Ovary (tissue), 10 donors: ENCODE measurements at places on chromosomes 5 and 9. TPM values are rescaled to one million over a fixed set of nuclear protein-coding genes. Genes with fewer than 3 reads are reported as not detected.

Gene OSTF1
- 20.0 TPM for total RNA-seq

Gene ZNF366
- total RNA-seq, result 3.5 TPM

Gene BDP1
- 41.6 TPM for total RNA-seq

Gene SARDH
- total RNA-seq, result 10.0 TPM

GRCh38 chr9:18371141-18371540 is 102.8 kb upstream of the ADAMTSL1 start:
- no peaks in the 10 kb centered on the region for H3K27me3 ChIP-seq
- H3K27ac ChIP-seq, result no peak overlapping the region
- H3K4me1 ChIP-seq, result no peaks in the 10 kb centered on the region
- no peak for DNase-seq

DNA sequence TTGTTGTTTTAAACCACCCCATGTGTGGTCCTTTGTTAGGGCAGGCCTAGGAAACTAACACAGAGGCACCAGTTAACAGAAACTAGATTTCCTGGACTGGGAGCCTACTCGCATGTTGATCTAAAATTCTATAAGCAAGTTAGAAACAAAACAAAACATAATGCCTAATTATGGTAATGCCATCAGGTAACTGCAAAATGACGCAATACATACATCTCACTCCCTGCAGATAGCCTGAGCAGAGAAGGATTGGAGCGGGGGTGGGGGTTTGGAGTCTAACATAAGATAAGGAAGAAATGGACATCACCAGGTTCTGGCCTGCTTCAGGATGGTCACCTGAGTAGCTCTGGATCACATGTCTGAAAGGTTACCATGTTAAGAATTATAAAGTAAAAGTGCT is 113.4 kb upstream of the CTSL start:
- no peak overlapping the region for H3K4me3 ChIP-seq
- no peaks in the 10 kb centered on the region for H3K36me3 ChIP-seq
- no peaks in the 10 kb centered on the region for H3K27me3 ChIP-seq
- H3K27ac ChIP-seq, result no peak overlapping the region
- peaks cover 11% of the 10 kb centered on the region for H3K4me1 ChIP-seq
- DNase-seq, result no peak

- H3K36me3 ChIP-seq, result no peaks in the 10 kb centered on the region
- H3K27me3 ChIP-seq, result no peaks in the 10 kb centered on the region
- no peak overlapping the region for H3K4me3 ChIP-seq
- no peak for DNase-seq
These were observed 7.1 kb downstream of the SPARC start for GRCh38 chr5:151679421-151680155.

DNA sequence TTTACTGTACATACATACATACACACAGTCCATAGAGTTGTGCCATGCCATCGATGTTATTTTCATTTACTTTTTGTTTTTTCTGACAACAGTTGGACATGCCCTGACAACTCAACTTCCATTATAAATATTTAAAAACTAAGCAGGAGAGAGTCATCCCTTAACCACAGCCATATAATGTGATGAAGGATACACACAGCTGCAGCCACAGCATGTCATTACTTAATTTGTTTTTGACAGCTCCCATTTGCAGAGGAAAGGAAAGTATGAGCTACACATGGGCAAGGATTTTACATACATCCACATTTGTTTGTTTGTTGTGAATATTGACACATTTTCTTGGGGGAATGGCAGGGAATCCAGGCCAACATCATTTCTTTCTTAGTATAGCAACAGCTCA is 91.5 kb upstream of the TUT7 start:
- H3K27me3 ChIP-seq, result no peaks in the 10 kb centered on the region
- no peaks in the 10 kb centered on the region for H3K4me1 ChIP-seq
- no peaks in the 10 kb centered on the region for H3K36me3 ChIP-seq
- H3K4me3 ChIP-seq, result no peak overlapping the region
- DNase-seq, result no peak

DNA sequence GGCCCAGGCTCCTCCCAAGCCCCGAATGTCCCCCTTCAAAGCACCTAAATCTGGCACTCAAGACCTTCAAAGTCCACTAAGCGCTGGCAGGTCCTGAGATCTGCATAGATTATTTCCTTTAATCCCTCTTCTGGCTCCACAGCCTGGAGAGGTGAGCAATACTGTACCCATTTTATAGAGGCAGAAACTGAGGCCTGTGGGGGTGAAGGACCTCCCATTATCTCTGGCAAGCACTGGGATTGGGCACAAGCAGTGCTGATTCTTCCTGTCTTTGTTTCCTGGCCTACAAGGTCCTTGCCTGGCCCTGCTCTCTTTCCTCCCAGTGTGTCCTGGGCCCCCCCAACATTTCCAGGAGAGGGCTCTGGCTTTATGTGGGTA is 252.3 kb downstream of the PBX3 start:
- no peaks in the 10 kb centered on the region for H3K36me3 ChIP-seq
- no peaks in the 10 kb centered on the region for H3K27me3 ChIP-seq
- no peak for DNase-seq
- H3K4me3 ChIP-seq, result no peak overlapping the region
- H3K4me1 ChIP-seq, result no peaks in the 10 kb centered on the region

DNA sequence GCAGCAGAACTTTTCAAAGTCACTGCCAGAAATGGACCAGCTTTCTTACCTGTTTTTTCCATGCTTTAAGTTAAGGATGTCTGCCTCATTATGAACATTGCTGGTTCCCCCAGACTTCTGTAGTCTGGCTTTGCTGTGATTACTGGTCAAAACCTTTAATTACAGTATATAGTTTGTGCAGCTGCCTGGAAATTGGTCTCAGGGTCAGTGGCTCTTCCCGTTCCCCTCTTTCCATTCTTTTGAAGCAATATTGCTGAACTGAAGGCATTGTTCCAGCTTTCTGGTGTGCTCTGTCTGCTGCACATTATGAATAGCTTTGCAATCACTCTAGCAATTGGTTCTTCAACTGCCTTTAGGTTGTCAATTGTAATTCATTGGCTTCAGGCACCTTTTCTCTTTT is 206.5 kb downstream of the ARL15 start:
- H3K27me3 ChIP-seq, result no peaks in the 10 kb centered on the region
- H3K4me3 ChIP-seq, result no peak overlapping the region
- DNase-seq, result no peak
- H3K36me3 ChIP-seq, result no peaks in the 10 kb centered on the region
- no peaks in the 10 kb centered on the region for H3K4me1 ChIP-seq
- no peak overlapping the region for H3K27ac ChIP-seq

DNA sequence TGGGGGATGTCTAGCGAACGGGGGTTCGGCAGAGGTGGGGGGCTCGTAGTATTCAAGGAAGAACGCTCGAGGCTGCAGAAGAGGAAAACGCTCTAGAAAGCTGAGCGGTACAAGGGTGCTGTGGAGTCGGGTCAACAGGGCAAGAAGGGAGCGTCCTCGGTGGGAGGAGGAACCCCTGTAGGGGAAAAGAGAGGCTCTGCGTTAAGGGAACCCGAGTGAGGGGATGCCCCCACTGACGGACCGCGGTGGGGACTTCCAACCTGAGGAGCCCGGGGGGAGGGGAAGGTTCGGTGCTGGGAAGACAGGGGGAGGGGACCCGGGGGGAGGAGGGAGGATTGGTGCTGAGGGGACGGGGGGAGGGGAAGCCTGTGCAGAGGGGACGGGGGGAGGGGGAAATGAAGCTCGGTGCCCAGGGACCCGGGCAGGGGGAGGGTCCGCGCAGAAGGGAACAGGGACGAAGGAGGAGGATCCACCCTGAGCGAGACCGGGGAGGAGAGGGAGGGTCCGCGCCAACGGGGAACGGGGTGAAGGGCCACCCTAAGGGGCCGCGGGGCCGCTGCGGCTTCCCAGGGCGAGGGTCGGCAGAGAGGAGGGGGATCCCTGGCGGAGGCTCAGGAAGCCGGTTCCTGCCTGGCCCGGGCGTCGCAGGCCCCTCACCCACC is 621 bp downstream of the NR6A1 start:
- peak; percentile 68 for DNase-seq
- H3K27ac ChIP-seq, result no peak overlapping the region
- H3K4me3 ChIP-seq, result peak overlapping the region; percentile 89
- H3K27me3 ChIP-seq, result no peaks in the 10 kb centered on the region
- no peaks in the 10 kb centered on the region for H3K36me3 ChIP-seq

DNA sequence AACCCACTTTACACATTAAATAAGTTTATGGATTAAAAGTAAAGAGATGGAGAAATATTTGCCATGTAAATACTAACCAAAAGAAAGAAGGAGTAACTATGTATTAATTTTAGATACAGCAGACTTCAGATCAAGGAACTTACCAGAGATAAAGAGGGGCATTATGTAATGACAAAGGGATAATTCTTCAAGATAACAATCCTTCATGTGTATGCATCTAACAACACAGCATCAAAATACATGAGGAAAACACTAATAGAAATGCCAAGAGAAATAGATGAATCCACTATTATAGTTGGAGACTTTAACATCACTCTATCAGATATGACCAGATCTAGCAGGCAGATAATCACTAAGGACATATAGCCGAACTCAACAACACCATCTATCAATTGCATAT is 149.8 kb upstream of the ANKRD55 start:
- no peaks in the 10 kb centered on the region for H3K36me3 ChIP-seq
- no peak overlapping the region for H3K4me3 ChIP-seq
- no peaks in the 10 kb centered on the region for H3K4me1 ChIP-seq
- no peaks in the 10 kb centered on the region for H3K27me3 ChIP-seq
- DNase-seq, result no peak
- H3K27ac ChIP-seq, result no peak overlapping the region

DNA sequence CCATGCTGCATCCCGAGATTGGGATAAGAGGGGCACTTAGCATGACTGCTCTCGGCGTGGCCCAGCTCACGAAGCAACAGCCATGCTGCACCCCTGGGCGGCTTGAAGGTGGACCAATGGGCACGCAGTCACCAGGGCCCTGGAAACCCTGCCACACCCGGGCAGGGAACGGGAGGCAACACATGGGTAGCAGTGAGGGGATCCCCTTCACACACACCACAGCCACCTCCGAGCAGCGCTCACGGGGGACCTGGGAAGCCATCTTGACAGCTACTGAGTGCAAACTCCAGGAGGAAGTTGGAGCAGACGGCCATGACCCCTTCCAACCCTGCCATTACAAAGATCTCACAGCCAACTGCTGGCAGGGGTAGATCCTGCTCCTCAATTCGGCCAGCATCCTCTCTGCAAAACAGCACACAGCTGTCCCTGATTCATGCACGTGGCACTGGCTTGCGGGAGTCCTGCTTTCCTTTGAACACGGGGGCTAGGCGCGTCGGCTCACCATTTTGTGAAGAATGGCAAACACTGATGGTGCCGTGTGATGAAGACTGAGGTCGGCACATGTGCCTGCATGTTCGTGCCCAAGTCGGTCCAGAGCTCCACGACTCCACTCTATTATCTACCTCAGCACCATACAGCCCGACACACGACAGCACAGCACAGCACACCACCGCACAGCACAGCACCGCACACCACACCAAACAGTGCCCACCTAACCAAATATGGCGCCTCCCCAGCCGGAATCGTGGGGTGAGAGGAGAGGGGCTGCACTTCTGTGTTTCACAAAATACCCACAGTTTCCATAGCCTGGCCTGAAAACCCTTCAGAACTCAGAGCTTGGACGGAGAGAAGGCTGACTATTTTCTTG is 5.0 kb downstream of the UBAC1 start:
- DNase-seq, result no peak
- H3K4me3 ChIP-seq, result no peak overlapping the region
- H3K27me3 ChIP-seq, result no peaks in the 10 kb centered on the region
- peaks cover 4% of the 10 kb centered on the region for H3K4me1 ChIP-seq
- H3K27ac ChIP-seq, result no peak overlapping the region

DNA sequence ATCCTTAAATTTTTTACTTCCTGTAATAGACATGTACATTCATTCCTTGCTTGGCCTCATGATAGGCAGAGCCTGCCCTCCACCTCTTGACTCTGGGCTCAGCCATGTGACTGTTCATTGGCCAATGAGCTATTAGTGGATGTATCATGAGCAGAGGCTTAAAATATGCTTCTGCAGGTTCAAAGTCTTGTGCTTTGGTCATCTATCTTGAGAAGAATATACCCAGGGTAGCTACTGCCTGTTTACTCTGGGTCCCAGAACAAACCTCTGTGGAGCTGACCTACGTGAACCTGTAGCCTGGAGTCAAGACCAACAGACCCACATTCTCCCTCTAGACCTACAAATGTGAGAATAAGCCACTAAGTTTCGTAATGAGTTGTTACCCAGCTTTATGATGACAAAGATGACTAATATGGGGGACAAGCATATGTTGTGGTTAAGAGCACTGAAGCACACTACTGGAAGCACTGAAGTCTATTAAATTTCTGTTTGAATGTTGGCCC is 244.4 kb downstream of the MAST4 start:
- no peaks in the 10 kb centered on the region for H3K4me1 ChIP-seq
- DNase-seq, result no peak
- no peak overlapping the region for H3K27ac ChIP-seq
- H3K27me3 ChIP-seq, result no peaks in the 10 kb centered on the region

DNA sequence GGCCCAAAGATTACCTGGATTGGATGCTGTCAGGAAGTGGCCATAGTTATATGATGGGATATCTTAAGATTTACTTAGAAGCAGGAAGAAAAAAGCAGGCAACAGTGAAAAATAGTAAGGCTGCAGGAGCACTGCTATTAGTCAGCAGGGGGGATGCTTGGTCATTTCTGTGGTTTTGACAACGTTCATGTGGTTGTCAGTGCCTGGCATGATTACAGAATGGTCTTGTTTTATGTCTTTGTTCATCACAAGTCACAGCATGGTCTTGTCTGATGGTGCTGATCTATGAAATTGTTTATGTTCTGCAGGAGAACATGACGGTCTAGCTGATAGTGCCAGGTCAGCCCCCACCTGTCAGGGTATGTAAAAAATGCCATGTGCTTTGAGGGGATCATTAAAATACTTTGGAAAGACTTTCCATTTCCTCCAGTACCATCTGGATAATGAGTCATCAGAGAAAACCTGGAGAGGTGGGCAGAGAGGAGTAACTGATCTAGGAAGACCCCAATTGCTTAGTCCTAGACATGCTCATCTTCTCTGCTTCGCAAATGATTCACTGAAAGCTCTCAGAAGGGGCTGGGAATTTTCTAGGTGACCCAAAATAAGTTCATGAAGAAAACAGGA is 48.5 kb downstream of the PLGRKT start:
- no peak overlapping the region for H3K4me3 ChIP-seq
- DNase-seq, result no peak
- H3K4me1 ChIP-seq, result no peaks in the 10 kb centered on the region
- H3K27me3 ChIP-seq, result no peaks in the 10 kb centered on the region
- H3K36me3 ChIP-seq, result no peaks in the 10 kb centered on the region

DNA sequence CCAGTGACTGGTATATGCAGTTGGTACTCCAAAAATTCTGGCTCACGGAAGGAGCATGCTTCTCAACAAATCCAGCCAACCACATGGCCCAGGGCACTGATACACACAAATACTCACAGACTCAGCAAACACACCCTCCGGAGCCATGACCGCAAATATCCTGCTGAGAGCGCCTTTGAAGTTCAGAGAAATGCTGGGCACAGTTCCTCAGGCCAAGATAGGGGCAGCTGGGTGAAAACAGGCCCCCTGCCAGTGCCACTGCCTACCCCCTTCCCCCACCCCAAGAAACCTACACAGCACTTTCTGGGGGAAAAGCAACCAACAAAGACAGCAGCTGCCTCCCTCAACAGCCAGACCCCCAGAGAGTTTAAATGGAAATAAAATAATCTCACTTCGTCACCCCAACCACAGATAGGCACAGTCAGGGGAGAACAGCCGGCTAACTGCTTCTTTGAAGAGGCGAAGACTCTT is 120.0 kb downstream of the C5orf15 start:
- H3K4me3 ChIP-seq, result no peak overlapping the region
- DNase-seq, result no peak
- no peaks in the 10 kb centered on the region for H3K27me3 ChIP-seq

- H3K36me3 ChIP-seq, result no peaks in the 10 kb centered on the region
- DNase-seq, result no peak
- no peak overlapping the region for H3K27ac ChIP-seq
- no peaks in the 10 kb centered on the region for H3K27me3 ChIP-seq
- H3K4me1 ChIP-seq, result peaks cover 3% of the 10 kb centered on the region
These were observed 215.1 kb upstream of the DAPK1 start for GRCh38 chr9:87282538-87282937.
